ENCODE measurements at places on chromosomes 7 and 10.

DNA sequence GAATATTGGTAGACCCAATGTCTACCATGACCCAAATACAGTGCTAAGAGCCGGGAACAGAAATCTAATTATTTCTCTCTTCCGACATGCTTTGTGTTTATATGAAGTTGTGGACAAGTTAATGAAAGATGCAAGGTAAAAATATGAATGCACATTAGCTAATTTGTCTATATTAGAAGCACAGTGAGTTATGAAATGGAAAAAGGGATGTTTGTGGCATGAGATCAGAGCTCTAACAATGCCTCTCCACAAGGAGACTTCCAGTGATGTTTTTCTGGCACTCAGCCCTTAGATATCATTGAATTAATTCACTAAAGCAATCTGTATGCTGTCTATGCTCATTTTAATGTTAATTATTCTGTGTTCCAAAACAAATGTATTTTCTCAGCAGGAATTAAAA is 897.2 kb downstream of the CNTNAP2 start:
- no peak for DNase-seq

- no peak for DNase-seq
Measured at GRCh38 chr7:149787428-149788299, 14.3 kb upstream of the ZNF467 start.

DNA sequence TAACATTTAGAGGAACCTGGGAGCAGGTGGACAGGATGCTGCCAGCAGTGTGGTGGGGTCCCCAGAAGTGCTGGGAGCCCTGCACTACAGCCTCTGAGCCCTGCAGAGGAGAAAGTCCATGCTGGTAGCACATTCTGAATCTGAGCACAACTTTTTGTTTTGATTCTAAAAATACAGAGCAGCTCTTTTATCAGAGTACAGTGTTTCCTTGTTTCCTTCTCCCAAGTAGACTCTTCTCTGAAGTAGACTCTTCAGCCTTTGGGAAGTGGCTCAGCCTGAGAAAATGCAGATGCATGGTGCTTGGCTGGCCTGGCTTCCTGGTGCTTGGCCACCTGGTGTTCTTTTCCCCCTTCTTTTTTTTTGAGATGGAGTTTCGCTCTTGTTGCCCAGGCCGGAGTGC is 9.1 kb downstream of the ADCY1 start:
- DNase-seq = no peak

DNA sequence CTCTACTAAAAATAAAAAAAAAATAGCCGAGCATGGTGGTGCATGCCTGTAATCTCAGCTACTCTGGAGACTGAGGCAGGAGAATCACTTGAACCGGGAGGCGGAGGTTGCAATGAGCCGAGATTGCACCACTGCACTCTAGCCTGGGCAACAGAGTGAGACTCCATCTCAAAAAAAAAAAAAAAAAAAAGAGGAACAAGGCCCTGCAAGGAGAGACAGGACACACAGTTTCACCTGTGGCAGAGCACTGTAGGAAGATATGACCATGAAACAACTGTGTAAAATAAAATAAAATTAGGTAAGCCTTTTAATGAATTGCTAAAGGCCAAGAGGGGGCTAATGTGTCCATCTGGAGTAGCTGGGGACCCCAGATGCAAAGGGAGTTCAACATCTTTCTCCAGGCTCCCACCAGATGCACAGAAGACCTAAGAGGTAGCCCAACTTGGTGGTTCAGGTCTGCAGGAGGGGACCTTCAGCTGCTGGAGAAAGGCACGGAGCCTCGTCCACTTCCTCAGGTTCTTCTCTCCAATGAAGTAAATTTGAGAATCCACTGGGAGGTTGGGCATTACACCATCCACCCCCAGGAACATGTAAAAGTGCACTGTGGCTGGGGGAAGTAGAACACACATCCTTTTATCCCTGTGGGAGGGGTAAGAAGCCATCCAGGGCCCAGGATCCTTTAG is 12.7 kb downstream of the PPIF start:
- no peak for DNase-seq

DNA sequence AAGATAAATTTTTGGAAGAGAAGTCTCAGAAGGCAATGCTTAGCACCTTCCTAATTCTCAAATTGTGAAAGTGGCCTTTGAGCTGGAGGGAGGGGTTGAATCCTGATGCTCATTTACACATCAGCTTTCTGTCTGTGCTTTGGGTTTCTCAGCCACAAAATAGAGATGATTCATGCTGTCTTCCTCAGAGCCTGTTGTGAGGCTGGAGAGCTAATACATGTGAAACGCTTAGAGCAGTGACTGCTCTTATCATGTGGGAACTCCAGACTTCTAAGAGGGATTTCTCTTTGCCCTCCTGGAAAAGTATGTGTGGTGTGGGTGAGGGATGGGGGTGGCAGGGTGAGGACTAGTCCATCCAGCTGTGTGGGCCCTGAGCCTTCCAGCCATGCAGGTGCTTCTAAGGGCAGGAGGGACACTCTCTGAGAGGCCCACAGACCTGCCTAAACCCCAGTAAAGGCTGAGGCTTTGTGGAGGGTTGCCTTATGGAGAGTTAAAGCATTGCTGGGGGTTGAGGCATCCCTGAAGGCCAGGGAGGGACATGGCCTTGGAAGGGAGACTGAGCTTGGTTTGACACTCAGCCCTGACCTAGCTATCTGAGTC is 4.8 kb upstream of the EVX1 start:
- DNase-seq = no peak

- DNase-seq = no peak
Measured at GRCh38 chr7:51314726-51315125, 1.9 kb downstream of the COBL start.

DNA sequence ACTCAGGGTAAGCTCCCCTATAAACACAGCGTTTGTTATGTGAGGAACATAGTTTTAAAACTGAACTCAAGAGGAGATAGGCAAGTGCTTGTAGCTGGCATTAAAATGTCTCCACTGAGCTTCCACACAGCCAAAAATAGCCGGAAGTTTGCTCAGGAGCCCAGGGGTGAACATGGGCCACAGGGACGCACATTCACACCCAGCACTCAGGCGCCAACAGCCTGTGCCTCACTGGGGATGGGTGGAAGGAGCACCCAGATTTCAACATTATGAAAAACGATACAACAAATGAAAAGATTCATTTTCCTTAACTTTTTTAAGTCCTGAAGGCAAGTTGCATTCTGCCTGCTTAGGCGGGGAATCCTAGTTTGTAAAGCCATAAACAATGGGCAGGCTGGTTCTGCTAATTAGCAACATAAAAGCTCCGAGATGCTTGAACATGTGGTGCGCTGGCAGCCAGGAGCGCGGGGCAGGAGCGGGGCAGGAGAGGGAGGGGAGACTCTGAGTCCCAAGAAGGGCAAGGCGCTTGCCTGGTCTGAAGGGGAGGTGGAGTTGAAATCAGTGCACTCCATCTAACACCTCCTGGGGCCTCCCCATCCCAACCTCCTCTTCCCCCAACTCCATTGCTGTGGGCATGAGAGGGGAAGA is 235.9 kb downstream of the COBL start:
- no peak for DNase-seq

DNA sequence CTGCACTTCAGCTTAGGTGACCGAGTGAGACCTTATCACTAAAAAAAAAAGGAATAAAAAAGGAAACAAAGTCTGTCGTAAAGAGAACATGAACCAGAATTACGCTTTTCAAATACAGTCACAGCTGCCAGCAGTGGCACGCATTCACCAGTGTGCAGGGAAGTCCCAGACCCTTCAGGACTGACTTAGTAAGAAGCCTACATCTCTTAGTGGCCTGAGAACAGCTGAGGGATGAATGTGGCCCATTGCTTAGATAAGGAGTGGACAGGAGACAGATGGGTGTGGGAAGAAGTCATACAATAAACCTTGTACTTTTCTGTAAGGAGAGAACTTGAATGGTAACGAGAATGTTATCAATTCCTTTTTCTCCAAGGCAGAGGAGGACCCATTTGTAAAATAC is 178.5 kb downstream of the JCAD start:
- DNase-seq = no peak

Measured in NCI-H187 (cell line).